CD8-positive, alpha-beta memory T cell (primary cell): ENCODE measurements at places on chromosomes 6 and 20. TPM values are rescaled to one million over a fixed set of nuclear protein-coding genes. Genes with fewer than 3 reads are reported as not detected.

CRISP3 gene
- not detected for total RNA-seq

DOK5 gene
- 5.1 TPM for total RNA-seq

- DNase-seq = no peak
Observed at GRCh38 chr20:4441191-4441590, 280.5 kb upstream of the PRND start.

- DNase-seq = no peak
Observed at GRCh38 chr6:163786995-163787671, 372.6 kb downstream of the QKI start.

GRCh38 chr20:37480919-37481318 lies 40.1 kb upstream of the NNAT start:
- no peak for DNase-seq

- DNase-seq = no peak
Observed at GRCh38 chr6:87905101-87905641, 142.5 kb upstream of the SPACA1 start.

DNA sequence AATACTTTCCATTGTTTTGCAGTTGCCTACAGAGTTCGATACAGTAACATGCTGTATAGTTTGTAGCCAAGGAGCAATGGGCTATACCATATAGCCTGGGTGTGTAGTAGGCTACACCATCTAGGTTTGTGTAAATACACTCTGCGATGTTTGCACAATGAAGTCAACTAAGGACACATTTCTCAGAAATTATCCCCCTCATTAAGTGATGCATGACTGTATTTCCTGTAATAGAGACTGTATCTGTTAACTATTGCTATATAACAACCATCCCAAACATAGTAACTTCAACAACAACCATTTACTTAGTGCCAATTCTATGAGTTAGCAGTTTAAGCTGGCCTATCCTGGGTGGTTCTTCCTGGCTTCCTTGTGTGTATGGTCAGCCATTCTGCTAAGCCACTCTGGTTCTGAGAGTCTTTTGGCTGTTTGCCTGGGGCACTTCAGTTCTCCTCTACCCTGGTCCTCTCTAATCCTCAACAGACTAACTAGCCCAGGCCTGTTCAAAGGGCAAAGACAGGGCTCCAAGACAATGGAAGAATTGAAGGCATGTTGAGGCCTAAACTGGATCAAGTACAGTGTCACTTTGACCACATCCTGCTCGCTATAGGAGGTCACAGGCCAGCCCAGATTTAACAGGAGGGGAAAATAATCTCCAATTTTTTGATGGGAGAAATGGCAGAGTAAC lies 124.0 kb downstream of the PLCB1 start:
- DNase-seq = no peak
